ENCODE measurements at places on chromosomes 1 and 21.

GRCh38 chr1:30353637-30354036 lies 369.7 kb downstream of the MATN1 start:
- no peak for DNase-seq

- DNase-seq = no peak
These were observed 283.7 kb downstream of the ZNF648 start for GRCh38 chr1:181777812-181778211.

- no peak for DNase-seq
These were observed 8.5 kb downstream of the TEX46 start for GRCh38 chr1:23007106-23007505.

GRCh38 chr21:28332796-28333195 lies 659.9 kb downstream of the LTN1 start:
- DNase-seq = no peak

- DNase-seq = no peak
These were observed 2.3 kb downstream of the FUBP1 start for GRCh38 chr1:77976433-77977076.

DNA sequence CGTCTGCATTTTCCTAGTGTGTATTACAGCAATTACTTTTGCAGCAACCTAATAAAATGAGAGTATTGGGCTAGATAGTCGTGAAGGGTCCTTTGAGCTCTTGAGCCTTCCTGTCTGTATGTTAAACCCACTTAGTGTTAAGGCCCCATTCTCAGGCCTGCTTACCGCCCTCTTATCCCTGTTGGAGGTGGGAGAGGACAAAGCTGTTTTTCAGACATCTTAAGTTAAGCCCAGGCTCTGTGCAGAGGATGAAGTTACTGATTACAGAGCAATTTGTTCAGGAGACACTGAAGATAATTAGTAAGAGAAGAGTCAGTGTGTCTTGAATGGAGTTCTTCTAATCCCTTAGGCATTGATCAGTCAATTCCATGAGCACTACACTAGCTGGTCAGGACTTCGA lies 114.6 kb downstream of the UCK2 start:
- no peak for DNase-seq

- no peak for DNase-seq
These were observed 11.4 kb downstream of the VWA5B1 start for GRCh38 chr1:20302108-20302471.

- DNase-seq = no peak
These were observed 703 bp downstream of the ERI3 start for GRCh38 chr1:44354268-44354839.

DNA sequence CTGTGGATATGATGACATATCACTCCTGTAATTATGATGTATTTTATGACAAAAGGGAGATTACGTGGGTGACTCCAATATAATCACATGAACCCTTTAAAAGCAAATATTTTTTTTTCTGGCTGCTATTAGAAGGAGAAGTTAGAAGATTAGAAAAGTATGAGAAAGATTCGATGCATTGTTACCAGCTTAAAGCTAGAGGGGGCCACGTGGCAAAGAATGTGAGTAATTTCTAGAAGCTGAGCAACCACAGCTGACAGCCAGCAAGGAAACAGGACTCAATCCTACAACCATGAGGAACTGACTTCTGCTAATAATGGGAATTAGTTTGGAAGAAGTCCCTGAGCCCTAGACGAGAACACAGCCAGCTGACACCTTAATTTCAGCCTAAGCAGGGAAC lies 56.3 kb upstream of the C1orf87 start:
- no peak for DNase-seq

- DNase-seq = no peak
These were observed 55.2 kb downstream of the SASS6 start for GRCh38 chr1:100077531-100077930.

- DNase-seq = no peak
These were observed 87.3 kb downstream of the BACH1 start for GRCh38 chr21:29385934-29386520.

- no peak for DNase-seq
These were observed 2.0 kb upstream of the PGD start for GRCh38 chr1:10396870-10397269.

GRCh38 chr21:28590676-28591075 lies 402.0 kb downstream of the LTN1 start:
- no peak for DNase-seq

GRCh38 chr1:170857955-170858354 lies 77.4 kb upstream of the MROH9 start:
- no peak for DNase-seq

DNA sequence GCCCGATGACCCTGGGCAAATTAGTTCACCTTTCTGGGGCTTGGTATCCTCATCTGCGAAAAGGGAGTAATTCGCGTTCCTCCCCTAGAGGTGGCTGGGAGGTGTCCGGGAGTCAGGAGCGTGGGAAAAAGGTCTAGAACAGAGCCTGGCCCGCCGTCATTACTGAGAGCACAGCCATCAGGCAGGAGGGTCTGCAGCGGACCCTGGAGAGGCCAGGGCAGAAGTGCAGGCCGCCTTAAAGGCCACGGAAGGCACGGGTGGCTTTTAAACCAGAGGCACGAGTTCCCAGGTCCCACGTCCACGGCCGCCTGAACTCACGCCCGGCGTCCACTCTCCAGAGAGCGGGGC lies 850 bp downstream of the PANK4 start:
- DNase-seq = no peak

GRCh38 chr1:189726806-189727205 lies 750.9 kb downstream of the BRINP3 start:
- DNase-seq = no peak

DNA sequence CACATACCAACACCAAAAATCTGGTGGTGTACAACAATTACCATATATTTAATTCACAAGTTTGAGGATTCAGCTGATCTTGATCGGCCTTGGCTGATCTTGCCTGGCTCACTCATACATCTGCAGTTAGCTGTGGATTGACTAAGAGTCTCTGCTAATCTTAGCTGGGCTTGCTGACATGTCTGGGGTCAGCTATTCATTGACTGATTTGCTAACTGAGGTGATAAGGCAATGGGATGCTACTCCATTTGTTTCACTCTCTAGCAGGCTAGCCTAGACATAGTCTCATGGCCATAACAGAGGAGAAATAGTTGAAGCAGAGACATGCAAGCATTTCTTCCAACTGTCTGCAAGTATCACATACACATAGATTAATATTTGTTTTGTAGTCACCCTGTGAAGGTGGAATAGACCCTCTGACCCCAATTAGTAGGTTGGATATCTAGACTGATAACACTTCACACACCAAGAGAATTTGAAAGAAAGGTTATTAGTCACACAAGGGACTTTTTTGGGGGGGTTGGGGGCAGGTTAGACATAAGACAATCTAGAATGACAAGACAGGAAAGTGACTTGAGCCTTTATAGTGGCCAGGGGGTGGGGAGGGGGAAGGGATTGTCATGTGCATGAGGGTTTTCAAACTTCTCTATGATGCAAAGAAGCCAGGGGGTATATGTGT lies 142.3 kb downstream of the BARHL2 start:
- no peak for DNase-seq

DNA sequence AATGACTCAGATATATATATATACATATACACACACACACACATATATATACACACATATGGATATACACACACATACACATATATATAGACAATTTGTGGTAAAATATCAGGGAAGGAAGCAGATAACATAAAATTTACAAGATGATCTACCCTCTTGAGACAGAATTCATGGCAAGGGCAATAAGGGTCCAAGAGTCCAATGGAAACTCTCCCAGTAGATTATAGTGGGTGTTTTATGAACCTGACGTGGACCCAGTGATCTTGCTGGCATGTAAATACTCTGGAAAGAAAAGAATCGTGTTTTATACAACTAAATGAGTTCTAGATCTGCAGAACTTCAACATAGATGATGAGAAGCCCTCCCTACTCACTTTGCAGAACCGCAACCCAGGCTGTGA lies 49.3 kb downstream of the DENND1B start:
- no peak for DNase-seq
